AG08395 (cell line): ENCODE measurements at places on chromosomes 7 and 10.

DNA sequence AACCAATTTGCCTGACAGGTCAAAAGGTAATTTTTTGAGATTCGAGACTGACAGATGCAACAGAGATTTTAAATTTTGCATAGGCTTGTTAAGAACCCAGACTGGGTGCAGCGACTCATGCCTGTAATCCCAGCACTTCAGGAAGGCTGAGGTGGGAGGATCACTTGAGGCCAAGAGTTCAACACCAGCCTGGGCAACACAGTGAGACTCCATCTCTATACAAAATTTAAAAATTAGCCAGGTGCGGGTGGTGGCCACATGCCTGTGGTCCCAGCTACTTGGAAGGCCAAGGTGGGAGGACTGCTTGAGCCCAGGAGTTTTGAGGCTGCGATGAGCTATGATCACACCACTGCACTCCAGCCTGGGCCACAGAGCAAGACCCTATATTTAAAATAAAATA lies 34.6 kb downstream of the AMZ1 start:
- no peak for DNase-seq

- DNase-seq: peak; percentile 79
Measured at GRCh38 chr10:76428551-76429367, 997.3 kb downstream of the LRMDA start.

GRCh38 chr7:71668572-71668971 lies 536.6 kb downstream of the GALNT17 start:
- no peak for DNase-seq

- DNase-seq: no peak
Measured at GRCh38 chr10:88473989-88474883, 108.9 kb downstream of the RNLS start.

GRCh38 chr7:103499976-103500375 lies 54.0 kb upstream of the SLC26A5 start:
- no peak for DNase-seq

DNA sequence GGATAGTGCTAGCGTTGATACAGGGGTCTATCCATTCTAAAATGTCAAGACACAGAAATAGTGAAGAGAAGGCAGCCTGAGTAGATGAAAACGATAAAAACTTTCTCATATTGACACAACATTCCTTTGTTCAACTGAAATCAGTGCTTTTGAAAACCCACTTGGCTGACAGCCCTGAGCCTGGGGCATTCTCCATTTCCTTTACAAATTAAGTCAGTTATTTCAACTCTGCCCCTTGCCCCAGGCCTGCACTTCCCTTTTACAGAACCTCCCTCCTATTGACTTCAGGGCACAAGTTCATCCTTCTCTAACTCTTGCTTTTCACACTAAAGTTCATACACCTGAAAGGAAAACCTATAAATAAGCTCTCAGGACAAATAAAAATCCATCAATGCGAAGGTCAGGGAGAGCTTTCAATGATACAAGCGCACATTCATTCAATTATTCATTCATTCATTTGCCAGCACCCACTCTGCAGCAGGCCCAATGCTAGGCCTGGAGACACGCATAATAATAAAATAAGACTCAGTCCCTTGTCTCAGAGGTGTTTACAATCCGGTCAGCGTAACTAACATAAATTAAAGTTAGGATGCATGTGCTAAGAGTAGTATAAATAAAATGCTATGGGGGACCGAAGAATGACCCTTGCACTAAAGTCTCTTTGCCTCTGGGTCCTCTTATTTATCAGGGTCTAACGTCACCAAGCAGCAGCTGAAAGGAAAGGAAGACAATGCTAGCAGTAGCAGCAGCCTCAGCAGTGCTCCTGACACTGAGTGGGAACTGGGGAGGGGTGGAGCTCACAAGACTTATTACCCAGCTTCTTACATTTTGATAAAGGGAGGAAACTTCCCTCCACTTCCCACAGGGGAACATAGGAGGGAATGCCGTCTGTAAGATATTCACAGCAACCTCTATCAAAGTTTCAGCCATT lies 134.8 kb downstream of the PDE1C start:
- DNase-seq: no peak

DNA sequence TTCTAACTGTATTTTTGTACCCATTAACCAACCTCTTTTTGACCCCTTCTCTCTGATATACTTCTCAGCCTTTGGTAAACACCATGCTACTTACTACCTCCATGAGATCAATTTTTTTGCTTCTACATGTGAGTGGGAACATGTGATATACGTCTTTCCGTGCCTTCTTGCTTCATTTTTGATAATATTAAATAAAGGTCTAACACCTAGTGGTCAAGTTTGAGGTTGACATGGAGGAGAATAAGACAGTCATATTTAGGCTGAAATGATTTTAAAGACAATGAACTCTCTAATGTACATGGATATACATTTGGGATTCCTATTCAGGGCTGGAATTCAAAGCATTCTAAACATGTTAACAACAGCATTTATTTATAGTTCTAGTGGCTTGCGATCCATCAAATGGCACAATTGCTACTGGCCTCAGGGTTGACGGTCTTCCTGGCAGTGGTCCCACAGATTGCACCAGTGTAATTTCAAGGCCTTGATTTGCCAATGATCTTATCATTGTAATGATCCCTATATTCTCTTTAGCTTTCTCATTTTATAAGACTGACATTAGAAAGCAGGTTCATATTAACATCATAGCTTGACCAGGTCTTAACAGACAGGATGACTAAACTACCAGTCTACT lies 315.9 kb upstream of the ETV1 start:
- no peak for DNase-seq

DNA sequence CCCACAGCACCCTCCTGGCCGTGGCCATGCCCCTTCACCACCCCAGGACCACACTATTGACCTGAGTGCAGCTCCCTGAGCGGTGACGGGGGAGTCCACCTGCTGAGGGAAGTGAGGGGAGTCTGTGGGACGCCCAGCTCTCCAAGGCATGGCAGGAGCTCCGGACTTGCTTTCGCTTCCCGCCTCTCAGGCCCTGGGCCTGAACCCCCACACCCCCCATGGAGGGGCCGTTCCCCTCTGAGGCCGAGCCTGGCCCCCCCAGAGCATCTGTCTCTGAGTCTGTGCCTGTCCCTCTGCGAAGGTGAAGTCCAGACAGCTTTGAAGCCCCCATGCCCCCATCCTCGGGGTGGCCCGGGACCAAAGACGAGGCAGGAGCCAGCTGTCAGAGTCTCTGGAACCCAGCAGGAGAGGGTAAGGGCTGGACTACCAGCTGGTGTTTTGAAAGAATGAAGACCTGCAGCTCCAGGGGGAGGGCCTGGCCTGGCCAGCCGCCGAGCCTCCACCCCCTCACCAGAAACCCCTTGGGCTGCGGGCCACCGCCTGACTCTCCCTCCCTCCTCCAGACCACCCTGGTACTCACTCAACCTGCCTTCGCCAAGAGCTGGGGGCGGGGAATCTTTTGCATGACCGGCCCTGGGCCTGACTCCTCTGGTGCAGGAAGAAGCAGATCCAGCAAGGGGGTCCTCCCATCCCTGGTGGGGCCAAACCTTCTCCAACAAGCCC lies 114.0 kb downstream of the PDGFA start:
- no peak for DNase-seq

DNA sequence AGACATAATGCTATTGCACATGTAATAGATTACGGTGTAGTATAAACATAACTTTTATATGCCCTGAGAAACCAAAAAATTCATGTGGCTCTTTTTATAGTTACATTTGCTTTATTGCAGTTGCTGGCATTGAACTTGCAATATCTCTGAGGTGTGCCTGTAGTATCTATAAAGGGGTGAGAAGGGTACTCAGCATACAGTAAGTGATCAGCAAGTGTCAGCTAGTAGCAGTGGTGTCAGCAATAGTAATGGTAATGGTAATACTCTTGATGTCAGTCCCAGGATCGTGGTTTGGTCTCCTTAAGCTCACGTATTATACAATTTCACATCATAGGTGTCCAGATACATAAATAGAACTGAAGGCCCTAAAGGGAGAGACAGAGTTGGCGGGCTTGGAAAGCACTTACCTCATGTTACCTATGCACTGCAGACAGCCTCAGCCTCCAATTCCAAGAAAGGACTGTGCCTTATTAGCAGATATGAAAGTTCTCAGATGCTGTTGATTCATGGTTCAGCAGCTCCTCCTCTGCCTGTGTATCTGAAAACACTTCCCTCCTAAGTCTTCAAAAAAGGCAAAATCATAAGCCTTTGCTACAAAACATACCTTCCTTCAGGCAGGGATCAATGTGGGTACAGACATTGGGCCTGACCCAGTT lies 6.6 kb upstream of the GIMAP7 start:
- DNase-seq: no peak

- no peak for DNase-seq
Measured at GRCh38 chr7:152035817-152036216, 10.3 kb downstream of the GALNT11 start.

- no peak for DNase-seq
Measured at GRCh38 chr7:135012229-135012628, 25.9 kb downstream of the AGBL3 start.

- no peak for DNase-seq
Measured at GRCh38 chr10:67602268-67602950, 93.6 kb downstream of the CTNNA3 start.

GRCh38 chr7:106779877-106780276 lies 85.2 kb upstream of the PIK3CG start:
- no peak for DNase-seq

GRCh38 chr10:26557641-26558014 lies 119.5 kb downstream of the APBB1IP start:
- DNase-seq: peak; percentile 26

- no peak for DNase-seq
Measured at GRCh38 chr10:59880971-59881510, 25.3 kb downstream of the CCDC6 start.

DNA sequence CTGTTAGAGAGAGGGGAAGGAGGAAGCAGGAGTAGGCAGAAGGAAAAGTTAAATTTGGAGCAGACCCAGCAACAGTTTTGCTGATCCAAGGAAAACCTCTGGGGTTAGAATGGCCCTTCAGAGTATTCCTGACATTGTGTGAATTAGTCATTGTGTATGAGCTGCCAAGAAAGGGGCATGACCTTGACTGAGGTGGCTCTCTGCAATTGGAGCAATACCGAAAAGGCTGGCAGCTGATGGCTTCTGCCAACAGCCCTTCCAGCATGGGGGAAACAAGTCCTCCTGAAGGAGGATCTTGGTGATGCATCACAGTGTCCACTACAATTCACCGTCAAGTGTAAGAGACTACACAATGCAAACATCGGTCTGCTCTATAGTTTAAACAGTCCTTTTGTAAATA lies 20.6 kb upstream of the WASL start:
- DNase-seq: peak; percentile 41

GRCh38 chr7:144049491-144049890 lies 743 bp downstream of the OR2A5 start:
- DNase-seq: no peak

DNA sequence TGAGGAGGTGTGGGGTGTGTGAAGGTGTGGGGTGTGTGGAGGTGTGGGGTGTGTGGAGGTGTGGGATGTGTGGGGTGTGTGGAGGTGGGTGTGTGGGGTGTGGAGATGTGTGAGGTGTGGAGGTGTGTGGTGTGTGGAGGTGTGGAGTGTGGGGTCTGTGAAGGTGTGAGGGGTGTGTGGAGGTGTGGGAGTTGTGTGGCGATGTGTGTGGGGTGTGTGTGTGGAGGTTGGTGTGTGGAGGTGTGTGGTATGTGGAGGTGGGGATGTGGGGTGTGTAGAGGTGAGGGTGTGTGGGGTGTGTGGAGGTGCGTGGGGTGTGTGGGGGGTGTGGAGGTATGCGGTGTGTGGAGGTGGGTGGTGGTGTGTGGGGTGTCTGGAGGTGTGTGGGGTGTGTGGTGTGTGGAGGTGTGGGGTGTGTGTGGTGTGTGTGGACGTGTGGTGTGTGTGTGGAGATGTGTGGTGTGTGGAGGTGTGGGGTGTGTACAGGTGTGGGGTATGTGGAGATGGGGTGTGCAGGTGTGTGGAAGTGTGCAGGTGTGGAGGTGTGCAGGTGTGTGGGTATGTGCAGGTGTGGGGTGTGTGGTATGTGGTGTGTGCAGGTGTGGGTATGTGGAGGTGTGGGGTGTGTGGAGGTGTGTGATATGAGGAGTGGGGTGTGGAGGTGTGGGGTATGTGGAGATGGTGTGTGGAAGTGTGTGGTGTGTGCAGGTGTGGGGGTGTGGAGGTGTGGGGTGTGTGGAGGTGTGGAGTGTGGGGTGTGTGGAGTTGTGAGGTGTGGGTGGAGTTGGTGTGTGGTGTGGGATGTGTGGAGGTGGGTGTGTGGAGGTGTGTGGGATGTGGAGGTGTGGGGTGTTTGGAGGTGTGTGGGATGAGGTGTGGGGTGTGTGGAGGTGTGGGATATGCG lies 34.5 kb downstream of the SPDYE17 start:
- peak; percentile 2 for DNase-seq

DNA sequence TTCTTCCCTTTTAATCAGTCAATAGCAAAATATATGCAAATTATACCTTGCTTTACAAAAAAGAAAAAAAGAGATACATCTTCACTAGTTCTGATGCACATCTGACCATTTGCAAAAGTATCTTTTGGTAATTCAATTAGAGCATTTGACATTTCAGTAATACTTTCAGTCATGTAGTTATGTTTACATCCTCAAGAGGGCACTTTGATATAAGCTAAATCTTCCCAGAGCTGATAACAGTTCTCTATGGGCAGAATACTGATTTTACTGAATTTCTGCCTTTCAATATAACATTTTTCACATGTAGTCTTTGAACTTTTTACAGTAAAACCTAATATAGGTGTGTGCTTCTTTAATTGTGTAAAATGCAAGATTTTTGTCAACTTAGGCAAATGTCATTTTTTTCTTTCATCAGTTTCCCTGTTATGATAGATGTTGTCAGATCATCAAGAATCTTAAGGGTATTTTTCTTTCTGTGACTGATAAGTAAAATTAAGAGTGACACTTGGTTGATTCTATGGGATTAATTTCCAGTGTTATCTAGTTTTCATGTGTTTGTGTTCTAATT lies 703.5 kb upstream of the SEMA3D start:
- DNase-seq: peak; percentile 42

- no peak for DNase-seq
Measured at GRCh38 chr7:101567230-101567629, 61.9 kb downstream of the MYL10 start.

GRCh38 chr10:103262229-103262628 lies 14.7 kb upstream of the INA start:
- DNase-seq: no peak

DNA sequence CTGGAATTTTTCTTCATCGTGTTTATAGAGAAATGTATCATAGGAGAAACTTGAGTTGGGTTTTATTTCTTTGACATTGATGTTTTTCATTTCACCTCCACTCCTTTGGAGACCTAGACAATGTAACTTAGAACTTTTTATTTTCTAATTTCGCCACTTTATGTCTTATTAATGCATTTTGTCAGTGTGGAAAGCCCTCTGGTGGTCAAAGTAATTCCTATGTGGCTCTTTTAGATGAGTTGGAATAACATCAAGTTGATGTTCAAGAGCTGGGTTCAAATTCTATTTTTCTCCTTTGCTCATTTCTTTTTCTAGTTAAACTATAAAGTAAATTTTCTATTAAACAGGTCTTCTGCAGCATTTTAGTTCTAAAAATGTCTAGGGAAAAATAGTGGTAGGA lies 478.6 kb downstream of the LRMDA start:
- DNase-seq: peak; percentile 19

- DNase-seq: no peak
Measured at GRCh38 chr10:4216726-4217125, 431.7 kb upstream of the KLF6 start.

GRCh38 chr7:43591558-43592180 lies 8.8 kb downstream of the STK17A start:
- DNase-seq: no peak
